K562 (cell line): ENCODE measurements at places on chromosomes 6 and 20.

GRCh38 chr6:81731814-81732213 is 20.7 kb downstream of the TENT5A start:
- no peaks in the 10 kb centered on the region for H3K36me3 ChIP-seq
- H3K27me3 ChIP-seq: no peaks in the 10 kb centered on the region
- H3K4me1 ChIP-seq: no peaks in the 10 kb centered on the region
- no peak overlapping the region for H3K27ac ChIP-seq
- H3K4me3 ChIP-seq: no peak overlapping the region

- DNase-seq: no peak
- no peaks in the 10 kb centered on the region; the same call in 1 of the 3 replicates for H3K36me3 ChIP-seq
- H3K27ac ChIP-seq: peak overlapping the region; percentile 18; the same call in 1 of the 3 replicates
- H3K4me1 ChIP-seq: peaks cover 35% of the 10 kb centered on the region
Observed at GRCh38 chr6:37822851-37823682, 3.5 kb downstream of the ZFAND3 start.

DNA sequence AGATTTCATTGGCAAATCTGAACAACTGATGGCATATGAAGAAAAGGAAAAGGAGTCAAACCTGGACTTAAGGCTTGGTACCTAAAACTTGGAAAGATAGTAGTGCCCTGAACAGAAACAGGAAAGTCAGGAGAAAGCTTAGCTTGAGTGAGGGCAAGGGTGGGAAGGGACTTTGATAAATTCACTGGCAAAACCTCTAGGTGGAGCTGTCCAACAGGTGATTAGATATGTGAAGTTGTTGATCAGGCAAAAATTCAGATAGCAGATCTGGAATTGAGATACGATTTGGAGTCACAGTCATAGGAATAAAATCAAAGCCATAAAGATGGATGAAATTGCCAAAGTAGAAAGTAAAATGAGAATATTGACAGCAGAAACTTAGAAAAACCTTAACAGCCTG is 16.1 kb upstream of the ZNF292 start:
- peak; percentile 45 for DNase-seq
- H3K4me3 ChIP-seq: no peak overlapping the region
- no peaks in the 10 kb centered on the region for H3K27me3 ChIP-seq
- no peaks in the 10 kb centered on the region for H3K4me1 ChIP-seq
- H3K36me3 ChIP-seq: no peaks in the 10 kb centered on the region

DNA sequence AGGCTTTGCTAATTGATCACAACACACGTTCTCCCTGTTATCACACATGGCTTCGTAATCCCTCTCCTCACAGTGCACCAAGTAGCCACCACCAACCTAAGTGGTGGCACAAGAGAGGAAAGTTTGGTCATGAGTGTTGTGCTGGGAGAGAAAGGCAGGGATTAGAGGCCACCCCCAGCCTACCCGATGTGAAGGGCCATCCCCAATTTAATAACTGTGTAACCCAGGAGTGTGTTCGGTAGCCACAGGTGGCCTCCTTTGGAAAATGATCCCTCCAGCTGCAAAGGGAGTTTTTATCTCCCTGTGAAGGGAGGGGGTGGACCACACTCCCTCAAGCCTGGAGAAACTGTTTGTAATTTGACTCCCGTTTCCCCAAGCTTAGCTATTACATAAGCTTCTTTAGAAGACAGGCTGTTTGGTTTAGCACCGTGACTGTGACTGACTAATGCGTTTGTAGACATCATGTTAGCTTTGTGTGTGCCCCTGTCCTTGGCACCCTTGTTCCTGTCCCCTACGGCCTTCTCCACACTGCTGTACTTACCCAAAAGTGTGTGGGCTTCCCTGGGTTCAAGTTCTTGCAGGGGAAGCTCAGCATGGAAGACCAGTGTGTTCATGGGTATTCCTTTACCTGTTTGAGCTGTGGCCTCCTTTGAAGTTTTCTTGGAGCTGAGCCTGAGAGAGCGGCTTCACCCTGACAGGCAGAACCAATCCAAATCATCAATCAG is 20.6 kb downstream of the PPP1R16B start:
- peak overlapping the region; percentile 60; the same call in 2 of the 3 replicates for H3K27ac ChIP-seq
- H3K36me3 ChIP-seq: no peaks in the 10 kb centered on the region
- no peaks in the 10 kb centered on the region for H3K27me3 ChIP-seq
- H3K4me1 ChIP-seq: peaks cover 30% of the 10 kb centered on the region
- no peak for DNase-seq

GRCh38 chr20:37377346-37378081 is 31.6 kb downstream of the SRC start:
- H3K27me3 ChIP-seq: no peaks in the 10 kb centered on the region
- no peak for DNase-seq
- peak overlapping the region; percentile 35; the same call in 1 of the 3 replicates for H3K27ac ChIP-seq
- peaks cover 31% of the 10 kb centered on the region for H3K4me1 ChIP-seq
- H3K36me3 ChIP-seq: no peaks in the 10 kb centered on the region

DNA sequence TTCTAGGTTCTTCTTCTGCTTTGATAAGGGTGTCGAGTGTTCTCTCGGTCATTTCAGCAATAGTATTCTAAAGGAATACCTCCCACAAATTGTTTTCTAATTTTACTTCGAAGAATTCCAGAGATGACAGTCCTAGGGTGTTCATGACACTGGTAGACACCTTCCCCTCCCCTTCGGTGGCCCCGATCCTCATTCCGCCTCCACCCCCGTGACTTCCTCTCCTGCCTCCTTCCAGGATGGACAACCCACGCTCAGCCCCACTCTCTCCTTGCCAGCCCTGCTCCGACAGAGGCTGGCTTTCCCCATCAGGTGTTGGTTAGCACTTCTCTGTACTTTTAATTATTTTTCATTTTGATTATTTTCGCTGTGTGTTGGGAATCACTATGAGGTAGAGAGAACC is 254.8 kb upstream of the QKI start:
- DNase-seq: no peak
- H3K4me3 ChIP-seq: no peak overlapping the region
- peaks cover 8% of the 10 kb centered on the region; the same call in 2 of the 3 replicates for H3K27me3 ChIP-seq
- no peaks in the 10 kb centered on the region for H3K4me1 ChIP-seq

- peak; percentile 87 for DNase-seq
- no peaks in the 10 kb centered on the region for H3K27me3 ChIP-seq
- no peaks in the 10 kb centered on the region for H3K36me3 ChIP-seq
- H3K27ac ChIP-seq: no peak overlapping the region
Observed at GRCh38 chr6:35736253-35736894, 458 bp upstream of the ARMC12 start.

GRCh38 chr6:2920671-2921112 is 17.6 kb upstream of the SERPINB9 start:
- H3K27me3 ChIP-seq: no peaks in the 10 kb centered on the region
- H3K4me3 ChIP-seq: peak overlapping the region; percentile 21
- peak; percentile 91 for DNase-seq
- peaks cover 13% of the 10 kb centered on the region for H3K4me1 ChIP-seq

- no peaks in the 10 kb centered on the region for H3K36me3 ChIP-seq
- H3K27ac ChIP-seq: no peak overlapping the region
- no peak for DNase-seq
- H3K4me1 ChIP-seq: no peaks in the 10 kb centered on the region
Observed at GRCh38 chr6:74735304-74735703, 470.5 kb downstream of the COL12A1 start.

DNA sequence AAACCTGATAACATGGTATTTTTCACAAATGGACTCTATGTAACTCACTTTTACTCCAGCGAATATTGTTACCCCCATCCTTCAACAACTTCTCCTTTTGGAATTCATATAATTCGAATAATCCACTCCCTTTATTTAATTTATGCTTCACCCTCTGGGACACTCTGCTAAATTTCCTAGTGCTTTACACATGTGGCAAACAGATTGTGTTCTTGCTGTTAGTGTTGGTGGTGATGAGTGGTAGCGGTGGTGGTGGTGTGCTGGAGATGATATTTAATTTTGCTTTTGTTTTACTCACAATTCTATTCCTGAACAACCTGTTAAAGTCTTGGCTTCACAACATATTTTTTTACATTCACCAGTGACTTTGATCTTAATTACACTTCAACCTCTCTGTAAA is 32.8 kb downstream of the HTR1B start:
- no peaks in the 10 kb centered on the region for H3K36me3 ChIP-seq
- H3K27ac ChIP-seq: no peak overlapping the region
- DNase-seq: no peak
- H3K4me3 ChIP-seq: no peak overlapping the region
- H3K4me1 ChIP-seq: no peaks in the 10 kb centered on the region

DNA sequence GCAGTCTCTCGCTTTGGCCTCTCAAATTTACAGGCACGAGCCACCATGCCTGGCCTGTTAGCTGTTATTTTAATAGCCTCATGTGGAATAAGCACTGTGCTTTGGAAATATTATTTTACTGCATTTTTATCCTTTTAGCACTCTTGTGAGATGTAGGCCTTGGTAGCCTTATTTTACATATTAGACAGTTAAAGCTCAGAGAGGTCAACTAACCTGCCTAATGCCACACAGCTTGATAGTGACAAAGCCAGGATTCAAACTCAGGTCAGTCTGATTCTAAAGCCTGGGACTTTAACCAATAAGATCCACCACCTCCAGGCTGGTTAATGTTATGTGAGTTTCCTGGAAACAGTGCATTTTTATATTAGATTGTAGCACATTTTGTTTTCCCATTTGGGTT is 9.5 kb downstream of the TNFAIP3 start:
- H3K27ac ChIP-seq: no peak overlapping the region
- H3K36me3 ChIP-seq: peaks cover 96% of the 10 kb centered on the region; the same call in 2 of the 3 replicates
- no peaks in the 10 kb centered on the region for H3K27me3 ChIP-seq
- DNase-seq: no peak
- no peak overlapping the region for H3K4me3 ChIP-seq

DNA sequence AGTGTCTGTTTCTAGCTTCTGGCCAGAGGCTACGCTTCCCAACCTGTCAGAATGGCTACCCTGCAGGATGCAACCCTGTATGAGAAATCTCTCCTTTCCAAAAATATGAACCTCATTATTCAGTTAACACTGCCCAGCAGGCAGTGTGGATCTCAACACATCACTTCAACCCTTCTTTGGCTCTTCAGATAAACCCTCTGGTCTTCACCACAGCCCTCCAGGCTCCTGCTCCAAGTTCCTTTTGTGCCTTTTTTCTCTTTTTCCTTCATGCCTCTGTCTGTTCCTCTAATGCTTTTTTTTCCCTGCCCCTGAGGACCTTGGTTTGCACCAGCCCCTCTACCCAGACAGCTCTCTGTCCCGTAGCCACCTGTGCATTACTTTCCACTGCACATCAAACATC is 207.4 kb downstream of the MYLK4 start:
- no peak overlapping the region for H3K4me3 ChIP-seq
- H3K27me3 ChIP-seq: peaks cover 4% of the 10 kb centered on the region; the same call in 2 of the 3 replicates
- no peak overlapping the region for H3K27ac ChIP-seq
- no peak for DNase-seq
- peaks cover 15% of the 10 kb centered on the region for H3K4me1 ChIP-seq
- H3K36me3 ChIP-seq: no peaks in the 10 kb centered on the region

DNA sequence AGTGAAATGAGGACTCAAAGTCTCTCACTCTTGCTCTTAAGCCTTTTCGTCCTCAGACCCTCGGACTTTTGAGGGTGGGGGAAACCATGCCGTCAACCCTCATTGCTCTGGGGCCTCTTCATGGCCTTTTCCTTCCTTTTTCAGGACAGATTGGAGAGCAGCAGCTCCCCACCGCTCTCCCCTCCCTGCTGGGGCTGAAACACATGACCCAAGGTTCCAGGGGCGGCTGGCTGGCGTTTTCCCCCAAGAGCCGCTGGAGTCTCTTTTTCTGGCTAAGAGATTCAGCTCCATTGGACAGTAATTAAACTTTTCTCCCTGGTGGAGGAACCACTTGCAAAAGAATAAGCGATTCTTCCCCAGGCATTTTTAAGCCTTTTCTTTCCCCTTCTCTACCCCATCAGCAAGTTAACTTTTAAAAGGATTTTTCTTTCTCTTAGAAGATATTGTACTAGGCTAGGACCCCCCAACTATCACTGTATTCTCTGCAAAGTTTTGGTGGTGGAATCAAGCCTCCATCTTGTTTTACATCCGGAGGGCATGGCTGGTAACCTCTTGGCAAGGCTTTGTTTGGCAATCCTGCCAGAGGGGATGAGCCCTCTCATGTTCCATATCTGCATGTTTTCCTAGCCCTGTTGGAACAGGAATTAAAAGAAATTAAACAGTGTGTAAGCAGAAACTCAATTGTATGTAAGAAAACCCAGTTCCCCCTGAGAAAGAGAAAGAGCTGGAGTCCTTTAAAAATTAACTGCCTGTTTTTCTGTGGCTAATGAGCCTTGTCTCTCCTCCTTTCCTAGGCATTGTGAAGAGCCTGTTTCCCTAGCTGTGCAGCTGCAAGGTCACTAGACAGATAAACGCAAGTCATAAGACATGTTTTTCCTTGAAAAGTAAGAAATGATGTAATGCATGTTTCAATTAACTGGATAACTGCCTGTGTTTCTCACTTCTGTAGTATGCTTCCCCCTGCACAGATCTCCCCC is 100.8 kb upstream of the GPR6 start:
- H3K4me1 ChIP-seq: no peaks in the 10 kb centered on the region; the same call in 2 of the 3 replicates
- DNase-seq: peak; percentile 24
- no peak overlapping the region for H3K27ac ChIP-seq

DNA sequence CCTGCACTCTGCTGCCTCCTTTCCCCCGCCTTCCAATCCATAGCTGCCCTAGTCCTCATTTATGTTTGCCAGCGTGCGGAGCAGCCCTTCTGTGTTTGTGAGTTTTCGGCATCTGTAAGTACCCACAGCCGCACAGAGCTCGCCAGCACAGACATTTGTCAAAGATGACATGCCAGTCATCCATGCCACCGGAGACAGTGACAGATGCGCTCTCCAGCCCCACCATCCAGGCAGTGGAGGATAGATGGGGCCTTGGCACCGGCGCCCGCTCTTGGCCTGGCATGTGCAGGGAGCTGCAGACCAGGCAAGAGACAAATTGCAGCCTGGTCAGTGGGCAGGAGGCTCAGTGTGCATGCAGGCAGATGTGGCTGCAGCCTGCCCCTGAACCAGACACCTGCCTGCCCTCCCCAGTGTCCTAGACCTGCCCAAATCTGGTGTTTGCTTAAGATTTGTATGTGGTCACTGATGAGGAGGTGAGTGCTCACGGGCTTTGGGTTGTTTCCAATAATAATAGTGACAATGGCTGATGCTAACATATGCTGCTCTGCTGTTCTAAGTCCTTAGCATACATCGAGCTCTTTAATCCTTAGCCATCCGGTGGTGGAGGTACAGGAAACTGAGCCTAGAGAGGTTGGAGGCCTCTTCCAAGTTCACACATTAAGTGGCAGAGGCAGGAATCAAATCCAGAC is 78.1 kb downstream of the UNC5CL start:
- no peaks in the 10 kb centered on the region for H3K36me3 ChIP-seq
- peaks cover 15% of the 10 kb centered on the region for H3K27me3 ChIP-seq
- no peaks in the 10 kb centered on the region for H3K4me1 ChIP-seq
- DNase-seq: no peak

GRCh38 chr6:24898676-24899075 is 37.1 kb downstream of the RIPOR2 start:
- no peaks in the 10 kb centered on the region for H3K4me1 ChIP-seq
- H3K27me3 ChIP-seq: peaks cover 21% of the 10 kb centered on the region
- H3K36me3 ChIP-seq: no peaks in the 10 kb centered on the region
- H3K4me3 ChIP-seq: no peak overlapping the region
